RWPE2 (cell line): ENCODE measurements at places on chromosomes 13 and 19.

GRCh38 chr19:34220472-34221063, 33.8 kb upstream of the GARRE1 start:
- DNase-seq = no peak

DNA sequence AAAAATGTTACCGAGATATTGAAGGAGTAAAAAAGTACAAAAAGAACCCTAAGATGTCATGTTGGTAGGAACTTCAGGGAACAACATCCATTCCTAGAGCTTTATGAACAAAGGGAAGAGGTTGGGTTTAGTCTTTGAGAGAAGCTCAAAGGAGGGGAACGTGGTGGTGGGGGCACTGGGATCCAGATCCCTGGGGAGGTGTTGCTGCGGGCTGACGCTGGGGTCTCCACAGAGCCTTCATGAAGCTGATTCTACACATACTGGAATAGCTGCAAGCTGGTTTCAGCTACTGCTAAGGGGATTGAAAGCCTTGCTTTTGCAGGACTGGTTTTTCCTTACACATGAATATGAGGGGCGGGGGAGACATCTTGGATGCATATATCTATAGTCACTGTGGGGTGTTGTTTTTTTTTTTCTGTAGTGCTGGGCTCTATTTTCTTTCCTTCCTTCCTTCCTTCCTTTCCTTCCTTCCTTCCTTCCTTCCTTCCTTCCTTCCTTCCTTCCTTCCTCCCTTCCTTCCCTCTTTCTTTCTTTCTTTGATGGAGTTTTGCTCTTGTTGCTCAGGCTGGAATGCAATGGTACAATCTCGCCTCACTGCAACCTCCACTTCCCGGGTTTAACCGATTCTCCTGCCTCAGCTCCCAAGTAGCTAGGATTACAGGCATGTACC, 6.5 kb upstream of the MZF1 start:
- no peak for DNase-seq

DNA sequence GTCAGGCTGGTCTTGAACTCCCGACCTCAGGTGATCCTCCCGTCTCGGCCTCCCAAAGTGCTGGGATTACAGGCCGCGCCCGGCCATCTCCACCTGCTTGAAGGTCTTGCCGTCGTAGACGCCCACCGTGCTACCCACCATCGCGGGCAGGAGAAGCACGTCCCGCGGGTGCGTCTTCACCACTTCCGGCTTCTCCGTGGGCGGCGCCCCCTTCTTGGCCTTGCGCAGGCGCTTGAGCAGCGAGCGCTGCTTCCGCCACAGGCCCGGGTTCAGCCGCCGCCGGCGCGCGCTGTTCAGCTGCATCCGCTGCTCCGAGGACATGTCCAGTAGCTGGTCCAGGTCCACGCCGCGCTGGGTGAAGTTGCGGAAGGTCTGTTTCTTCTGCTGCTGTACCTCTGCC, 21.6 kb downstream of the EFNA2 start:
- DNase-seq = peak; percentile 53

GRCh38 chr19:6238643-6239281, 41.0 kb downstream of the MLLT1 start:
- peak; percentile 52 for DNase-seq

DNA sequence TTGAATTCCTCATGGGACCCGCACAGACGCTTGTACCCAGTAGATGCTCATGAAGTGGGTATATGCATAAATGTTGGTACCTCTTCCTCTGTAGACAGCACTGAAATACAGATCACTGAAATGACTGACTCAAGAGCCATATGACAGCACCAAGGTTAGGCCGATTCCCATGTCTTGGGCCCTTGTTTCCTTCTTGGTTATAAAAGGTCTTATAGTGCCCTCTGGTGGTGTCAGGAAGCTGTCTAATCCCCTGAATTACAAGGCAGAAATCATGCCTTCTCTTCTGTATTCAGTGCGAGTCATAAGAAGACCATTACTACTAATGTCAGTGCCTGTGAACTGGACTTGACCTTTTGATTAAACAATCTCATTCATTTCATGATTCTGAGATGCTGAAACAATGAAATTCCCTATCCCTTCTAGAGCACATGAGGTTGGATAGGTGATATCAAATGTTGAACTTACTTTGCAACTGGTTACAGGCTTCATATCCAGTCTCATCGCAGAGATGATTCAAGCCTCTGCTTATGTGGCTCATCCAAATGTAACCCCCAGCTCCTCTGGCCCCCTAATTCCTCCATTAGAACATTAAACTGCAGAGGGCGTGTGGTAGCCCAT, 59.7 kb downstream of the SPATA13 start:
- no peak for DNase-seq

DNA sequence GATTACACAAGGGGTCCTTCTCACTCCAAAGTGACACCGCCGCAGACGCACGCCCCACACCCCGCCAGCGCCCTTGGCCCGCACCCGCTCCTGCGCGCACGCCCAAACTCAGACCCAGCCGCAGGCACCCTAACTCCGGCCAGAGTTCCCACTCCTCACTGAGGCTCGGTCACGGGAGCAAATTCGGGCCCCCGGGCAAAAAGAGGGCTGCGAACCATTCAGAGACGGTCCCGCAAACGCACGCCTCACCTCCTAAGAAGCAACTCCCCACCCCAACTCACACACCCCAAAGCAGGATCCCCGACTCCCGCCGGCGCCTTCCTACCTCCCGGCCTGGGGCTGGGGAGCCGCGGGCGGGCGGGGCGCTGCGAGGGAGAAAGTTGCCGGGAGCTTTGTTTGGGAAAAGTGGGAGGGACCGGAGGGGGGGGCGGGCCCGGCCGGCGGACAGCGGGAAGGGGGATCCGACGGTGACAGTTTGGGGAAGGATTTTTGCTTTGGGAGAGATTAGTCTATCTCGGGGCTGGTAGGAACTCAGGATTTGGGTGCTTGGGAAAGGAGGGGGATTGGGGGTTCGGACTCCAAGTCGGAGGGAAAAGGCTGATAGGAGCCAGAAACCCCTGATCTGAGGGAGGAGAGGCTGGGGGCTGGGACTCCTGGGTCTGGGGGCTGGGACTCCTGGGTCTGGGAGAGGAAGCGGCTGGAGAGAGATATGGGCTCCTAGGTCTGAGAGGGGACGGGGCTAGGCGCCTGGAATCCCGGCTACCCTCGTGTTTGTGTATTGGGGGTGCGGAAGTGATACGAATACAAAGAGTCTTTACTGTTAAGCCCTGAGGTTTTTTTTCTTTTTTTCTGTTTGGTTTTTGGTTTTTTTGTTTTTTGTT, at the start of gene TEAD2:
TSS of gene TEAD2 (minus strand) at position 369 of the 881 bp plus-strand sequence. CDS start 2,341 bp downstream, outside the sequence.
- no peak for DNase-seq

GRCh38 chr13:75985132-75985531, 349.0 kb downstream of the LMO7 start:
- DNase-seq = no peak

DNA sequence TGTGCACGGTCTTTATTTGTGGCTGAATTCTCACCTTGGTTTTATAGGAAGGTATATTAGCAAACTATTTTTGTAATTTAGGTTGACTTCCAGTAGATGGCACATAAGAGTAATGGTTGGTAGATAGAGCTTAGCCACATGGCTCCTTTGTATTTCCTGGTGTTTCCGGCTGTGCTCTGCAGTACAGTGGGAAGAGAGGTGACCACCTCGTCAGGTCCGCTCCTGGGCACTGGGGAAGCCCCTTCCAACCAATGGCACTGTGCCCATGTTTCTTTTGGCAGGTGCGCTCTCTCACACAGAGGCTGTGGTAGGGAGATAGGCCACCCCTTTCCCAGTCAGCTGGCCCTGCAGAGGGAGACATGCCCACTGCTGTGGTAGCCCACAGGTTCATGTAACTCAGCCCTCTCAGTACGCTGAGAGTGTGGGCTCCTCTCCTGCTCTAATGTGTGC, 74.3 kb upstream of the ATP12A start:
- DNase-seq = no peak

DNA sequence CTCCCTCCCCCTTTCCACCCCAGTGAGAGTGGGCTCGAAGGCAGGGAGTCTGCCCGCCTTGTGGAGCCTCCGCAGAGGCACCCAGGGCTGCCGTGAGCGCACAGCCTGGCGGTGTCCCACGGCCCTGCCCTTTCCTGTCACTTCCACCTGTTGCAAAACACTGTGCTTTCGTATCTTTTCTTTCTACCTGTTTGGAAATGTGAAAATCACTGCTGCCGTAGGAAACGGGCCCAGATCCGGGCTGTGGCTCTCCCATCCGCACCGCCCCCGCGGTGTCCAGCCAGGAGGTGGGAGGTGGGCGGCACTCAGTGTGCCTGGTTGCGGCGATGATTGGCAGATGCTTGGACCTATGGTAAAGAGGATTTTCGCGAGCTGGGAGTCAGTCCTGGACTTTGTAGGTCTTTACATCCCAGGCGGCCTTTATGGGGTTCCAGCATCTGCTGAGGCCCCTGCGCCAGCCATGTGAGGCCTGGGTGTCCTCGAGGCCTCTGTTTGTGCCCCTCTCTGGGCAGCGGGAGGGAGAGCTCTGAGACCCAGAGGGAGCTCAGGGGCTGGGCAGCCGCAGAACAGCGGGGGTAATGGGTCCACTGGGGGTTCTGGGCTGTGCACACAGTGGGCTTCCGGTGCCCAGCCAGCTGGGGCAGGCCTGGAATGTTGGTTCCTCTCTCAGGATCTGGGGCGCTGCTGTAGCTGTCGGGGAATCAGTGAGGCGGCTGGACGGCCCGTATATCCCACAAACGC, 6.1 kb downstream of the STK11 start:
- peak; percentile 64 for DNase-seq

- DNase-seq = no peak
These were observed 16.0 kb downstream of the SMAD9 start for GRCh38 chr13:36903925-36904595.
